Spinal cord (tissue), 10 donors: ENCODE measurements at places on chromosomes 5 and 9.

GRCh38 chr5:150584556-150585335 lies 55.7 kb upstream of the SYNPO start:
- H3K36me3 ChIP-seq: no peaks in the 10 kb centered on the region
- no peak for DNase-seq
- no peaks in the 10 kb centered on the region for H3K27me3 ChIP-seq
- no peak overlapping the region for H3K27ac ChIP-seq
- H3K4me1 ChIP-seq: peaks cover 13% of the 10 kb centered on the region

- no peak for DNase-seq
- no peaks in the 10 kb centered on the region for H3K4me1 ChIP-seq
- no peak overlapping the region for H3K27ac ChIP-seq
- H3K36me3 ChIP-seq: no peaks in the 10 kb centered on the region
- no peaks in the 10 kb centered on the region for H3K27me3 ChIP-seq
Measured at GRCh38 chr5:58872670-58873273, 289.9 kb downstream of the RAB3C start.

- no peak overlapping the region for H3K4me3 ChIP-seq
- H3K36me3 ChIP-seq: no peaks in the 10 kb centered on the region
- no peaks in the 10 kb centered on the region for H3K27me3 ChIP-seq
- H3K4me1 ChIP-seq: no peaks in the 10 kb centered on the region
- no peak for DNase-seq
Measured at GRCh38 chr5:102229685-102230084, 66.4 kb downstream of the SLCO4C1 start.

DNA sequence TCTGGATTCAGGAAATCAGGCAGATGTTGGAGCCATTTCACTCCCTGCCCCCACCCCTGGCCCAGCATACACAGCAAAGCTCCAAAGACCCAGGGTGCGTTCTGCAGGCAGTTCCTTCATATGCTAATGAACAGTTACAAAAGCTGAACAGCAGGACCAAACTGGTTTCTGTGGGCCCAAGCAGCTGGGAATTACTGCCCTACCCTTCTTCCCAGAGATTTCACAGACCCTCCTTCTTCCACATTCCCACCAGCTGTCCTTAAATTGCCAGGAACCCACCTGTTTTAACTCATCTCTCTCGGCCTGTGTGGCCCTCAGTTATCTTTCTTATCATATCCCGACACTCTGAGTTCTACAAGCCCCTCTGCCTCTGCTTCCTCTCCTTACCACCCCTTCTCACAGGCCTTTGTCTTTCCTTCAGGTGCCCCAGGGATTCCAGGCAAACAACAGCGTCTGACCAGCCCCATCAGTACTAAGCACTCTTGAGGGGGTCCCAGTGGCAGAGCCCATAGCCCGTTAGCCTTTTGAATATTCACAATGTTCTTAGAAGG lies 10.6 kb upstream of the F2RL1 start:
- no peak overlapping the region for H3K4me3 ChIP-seq
- H3K27me3 ChIP-seq: no peaks in the 10 kb centered on the region
- H3K27ac ChIP-seq: no peak overlapping the region
- no peaks in the 10 kb centered on the region for H3K36me3 ChIP-seq

GRCh38 chr5:137287569-137287968 lies 211.6 kb downstream of the SPOCK1 start:
- H3K4me3 ChIP-seq: no peak overlapping the region
- H3K27me3 ChIP-seq: no peaks in the 10 kb centered on the region
- H3K27ac ChIP-seq: no peak overlapping the region
- H3K36me3 ChIP-seq: no peaks in the 10 kb centered on the region

GRCh38 chr9:18060269-18060934 lies 413.6 kb upstream of the ADAMTSL1 start:
- no peaks in the 10 kb centered on the region for H3K4me1 ChIP-seq
- no peak overlapping the region for H3K27ac ChIP-seq
- H3K4me3 ChIP-seq: no peak overlapping the region
- H3K36me3 ChIP-seq: no peaks in the 10 kb centered on the region
- no peak for DNase-seq

GRCh38 chr5:103804711-103805110 lies 242.1 kb upstream of the NUDT12 start:
- no peaks in the 10 kb centered on the region for H3K27me3 ChIP-seq
- DNase-seq: no peak
- no peak overlapping the region for H3K27ac ChIP-seq
- no peaks in the 10 kb centered on the region for H3K4me1 ChIP-seq

DNA sequence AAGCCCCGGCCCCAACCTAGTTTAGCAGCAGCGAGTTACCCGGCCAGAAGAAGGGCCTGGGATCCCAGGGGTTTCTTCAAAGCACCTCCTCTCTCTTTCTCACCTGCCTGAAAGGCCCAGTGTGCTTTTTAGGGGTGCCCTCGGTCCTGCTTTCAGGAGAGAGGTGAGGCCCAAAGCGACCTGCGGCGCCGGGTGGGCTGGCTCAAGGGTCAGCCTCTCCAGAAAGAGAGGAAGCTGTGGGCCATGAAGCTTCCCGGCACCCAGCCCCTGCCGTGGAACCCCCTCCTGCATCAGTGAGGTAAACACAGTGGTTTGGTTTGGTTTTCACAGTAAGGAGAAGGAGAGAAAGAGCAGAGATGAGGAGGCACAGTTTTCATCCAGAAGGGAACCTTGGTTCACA lies 4.3 kb downstream of the FOXB2 start:
- peaks cover 30% of the 10 kb centered on the region for H3K4me1 ChIP-seq
- DNase-seq: no peak
- no peak overlapping the region for H3K27ac ChIP-seq
- H3K36me3 ChIP-seq: no peaks in the 10 kb centered on the region

DNA sequence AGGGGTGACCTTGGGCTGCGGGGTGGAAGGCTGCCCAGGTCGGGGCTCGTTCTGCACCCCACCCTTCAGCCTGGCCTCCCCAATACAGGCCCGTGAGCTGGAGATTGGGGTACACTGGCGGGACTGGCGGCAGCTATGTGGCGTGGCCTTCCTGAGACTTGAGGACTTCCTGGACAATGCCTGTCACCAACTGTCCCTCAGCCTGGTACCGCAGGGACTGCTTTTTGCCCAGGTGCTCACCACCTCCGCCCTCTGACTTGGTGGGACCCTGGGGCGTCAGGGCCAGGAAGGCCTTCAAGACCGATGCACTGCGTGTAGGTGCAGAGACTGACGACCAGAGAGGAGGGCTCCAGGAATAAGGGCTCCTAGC lies 10.5 kb downstream of the ZDHHC12 start:
- no peak overlapping the region for H3K4me3 ChIP-seq
- no peak overlapping the region for H3K27ac ChIP-seq
- peaks cover 23% of the 10 kb centered on the region for H3K36me3 ChIP-seq
- no peaks in the 10 kb centered on the region for H3K4me1 ChIP-seq
- DNase-seq: no peak

- H3K4me1 ChIP-seq: no peaks in the 10 kb centered on the region
- H3K27me3 ChIP-seq: no peaks in the 10 kb centered on the region
- no peak overlapping the region for H3K27ac ChIP-seq
- no peak for DNase-seq
- no peak overlapping the region for H3K4me3 ChIP-seq
- no peaks in the 10 kb centered on the region for H3K36me3 ChIP-seq
Measured at GRCh38 chr5:101904736-101905135, 391.3 kb downstream of the SLCO4C1 start.

- H3K4me3 ChIP-seq: no peak overlapping the region
- H3K36me3 ChIP-seq: no peaks in the 10 kb centered on the region
- DNase-seq: no peak
- H3K4me1 ChIP-seq: peaks cover 32% of the 10 kb centered on the region
Measured at GRCh38 chr9:94909250-94909894, 182.9 kb downstream of the AOPEP start.

DNA sequence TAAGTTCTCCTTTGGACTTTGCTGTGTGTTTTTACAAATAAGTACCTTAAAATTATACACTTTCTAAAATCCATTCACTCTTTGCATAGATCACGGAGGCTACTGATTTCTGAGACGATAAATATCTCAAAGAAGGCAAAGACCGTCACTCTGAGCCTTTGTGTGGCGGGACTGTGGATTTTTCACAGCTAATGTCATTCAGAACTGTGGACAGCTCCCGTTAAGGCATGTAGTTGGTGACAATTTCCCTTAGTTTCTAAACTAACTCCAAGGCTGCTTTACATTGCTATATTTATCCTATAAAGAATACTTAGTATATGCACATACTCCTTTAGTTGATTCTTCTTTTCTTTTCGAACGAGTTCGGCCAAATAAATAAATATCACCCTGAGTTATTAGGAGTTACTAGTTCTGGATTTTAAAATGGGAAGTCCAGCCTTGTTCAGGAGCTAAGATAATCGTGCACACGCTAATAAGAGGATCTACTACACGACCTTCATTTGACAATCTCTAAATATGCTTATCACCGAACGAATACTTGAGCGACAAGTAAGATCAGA lies 1.8 kb downstream of the HCN1 start:
- peaks cover 10% of the 10 kb centered on the region for H3K4me1 ChIP-seq
- no peaks in the 10 kb centered on the region for H3K36me3 ChIP-seq
- DNase-seq: no peak

DNA sequence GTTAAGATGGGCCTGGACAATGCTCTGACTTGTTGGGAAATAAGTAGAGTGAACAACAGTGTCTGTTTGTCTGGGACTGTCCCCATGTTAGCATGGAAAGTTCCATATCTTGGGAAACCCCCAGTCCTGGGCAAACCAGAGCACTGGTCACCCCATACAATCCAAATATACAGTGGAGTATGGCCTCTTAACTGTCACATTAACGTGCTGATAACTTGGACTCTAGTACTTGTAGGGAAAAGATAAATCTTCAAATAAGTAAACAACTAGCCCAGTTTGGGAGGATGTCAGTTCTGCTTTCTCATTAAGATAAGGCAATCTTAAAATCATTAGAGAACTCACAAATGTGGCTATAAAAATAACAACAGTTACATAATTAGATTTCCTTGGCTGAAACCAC lies 47.6 kb upstream of the JAK2 start:
- H3K4me1 ChIP-seq: no peaks in the 10 kb centered on the region
- H3K27ac ChIP-seq: no peak overlapping the region
- no peaks in the 10 kb centered on the region for H3K27me3 ChIP-seq
- H3K36me3 ChIP-seq: no peaks in the 10 kb centered on the region

DNA sequence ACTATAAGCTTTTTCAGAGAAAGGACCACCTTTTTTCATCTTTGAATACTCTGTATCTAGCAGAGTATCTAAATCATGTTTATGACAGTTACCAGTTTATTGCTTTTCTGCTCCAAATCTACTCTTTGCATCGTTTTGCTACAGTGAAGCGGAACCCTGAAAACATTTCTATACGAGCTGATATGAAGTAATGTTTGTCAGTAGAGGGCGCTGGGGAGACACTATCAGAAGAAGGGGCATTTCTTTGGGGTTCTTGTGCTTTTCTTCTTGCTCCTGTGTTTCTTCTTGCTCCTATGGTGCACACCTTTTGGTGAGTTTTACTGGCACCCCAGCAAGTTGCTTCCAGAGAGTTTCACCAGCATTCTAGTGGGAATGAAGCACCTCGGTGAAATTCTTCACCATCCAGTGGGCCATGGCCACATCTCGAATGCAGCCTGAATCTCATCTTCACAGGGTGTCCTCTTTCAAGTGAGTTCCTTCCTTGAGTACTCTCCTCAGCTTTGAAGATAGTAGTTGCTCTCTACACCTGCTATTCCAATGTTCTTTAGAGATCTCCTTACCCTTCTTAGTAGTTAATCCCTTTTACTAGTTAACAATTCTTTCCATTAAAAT lies 98.4 kb downstream of the FGF1 start:
- H3K36me3 ChIP-seq: no peaks in the 10 kb centered on the region
- H3K4me1 ChIP-seq: no peaks in the 10 kb centered on the region
- no peak overlapping the region for H3K27ac ChIP-seq
- no peaks in the 10 kb centered on the region for H3K27me3 ChIP-seq
- H3K4me3 ChIP-seq: no peak overlapping the region
- no peak for DNase-seq
